ENCODE measurements at places on chromosomes 1 and 21.

GRCh38 chr1:14486401-14487201 lies 111.9 kb upstream of the KAZN start:
- DNase-seq, result no peak

- DNase-seq, result no peak
These were observed 617.5 kb upstream of the BEND5 start for GRCh38 chr1:49394200-49394599.

DNA sequence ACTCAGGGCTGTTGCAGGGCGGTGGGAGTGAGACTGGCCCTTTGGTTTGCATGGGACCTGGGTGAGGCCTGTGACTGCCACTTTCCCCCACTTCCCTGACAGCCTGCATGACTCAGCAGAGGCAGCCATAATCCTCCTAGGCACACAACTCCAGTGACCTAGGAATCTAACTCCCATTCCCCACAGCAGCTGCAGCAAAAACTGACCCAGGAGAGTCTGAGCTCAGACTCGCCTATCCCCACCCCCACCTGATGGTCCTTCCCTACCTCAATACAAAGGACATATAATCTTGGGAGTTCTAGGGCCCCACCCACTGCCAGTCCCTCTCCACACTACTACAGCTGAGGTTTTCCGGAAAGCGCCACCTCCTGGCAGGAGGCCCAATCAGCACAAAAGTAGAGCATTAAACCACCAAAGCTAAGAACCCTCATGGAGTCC lies 26.7 kb downstream of the NDC1 start:
- peak; percentile 6 for DNase-seq

DNA sequence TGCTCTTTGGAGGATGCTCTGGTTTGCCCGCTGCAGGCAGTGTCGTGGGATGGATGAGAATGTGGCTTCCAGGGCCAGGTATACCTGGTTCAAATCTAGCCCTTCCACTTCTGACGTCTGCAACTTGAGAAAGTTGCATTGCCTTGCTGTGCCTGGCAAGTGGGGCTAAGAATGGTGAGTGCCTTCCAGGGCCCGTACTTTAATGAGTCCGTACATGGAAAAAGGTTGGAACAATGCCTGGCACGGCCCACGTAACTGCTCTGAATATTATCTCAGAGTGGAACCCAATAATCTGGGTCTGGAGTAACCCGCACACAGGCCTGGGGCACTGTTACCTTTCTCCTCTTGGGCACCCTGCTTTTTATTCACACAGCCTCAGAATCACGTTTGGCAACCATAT lies 146.7 kb upstream of the EDN2 start:
- no peak for DNase-seq

DNA sequence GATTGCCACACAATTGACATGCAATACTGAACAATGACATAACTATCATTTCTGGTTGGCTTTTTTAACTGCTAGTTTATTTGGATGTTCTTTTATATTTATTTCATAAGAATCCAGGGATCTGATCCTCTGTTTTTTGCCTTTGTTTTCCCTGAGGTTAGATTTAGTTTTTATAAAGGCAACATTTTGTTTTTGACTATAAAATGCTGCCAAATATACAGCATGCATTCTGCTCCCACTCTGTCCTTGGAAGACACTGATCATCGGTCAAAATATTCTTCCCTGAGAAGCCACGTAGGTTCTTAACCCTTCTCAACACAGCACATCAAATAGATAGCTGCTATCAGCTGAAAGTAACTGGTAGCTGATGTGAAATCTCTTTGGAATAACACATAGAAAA lies 52.5 kb downstream of the LYPLAL1 start:
- no peak for DNase-seq

GRCh38 chr1:214898161-214898560 lies 184.4 kb upstream of the KCNK2 start:
- no peak for DNase-seq

DNA sequence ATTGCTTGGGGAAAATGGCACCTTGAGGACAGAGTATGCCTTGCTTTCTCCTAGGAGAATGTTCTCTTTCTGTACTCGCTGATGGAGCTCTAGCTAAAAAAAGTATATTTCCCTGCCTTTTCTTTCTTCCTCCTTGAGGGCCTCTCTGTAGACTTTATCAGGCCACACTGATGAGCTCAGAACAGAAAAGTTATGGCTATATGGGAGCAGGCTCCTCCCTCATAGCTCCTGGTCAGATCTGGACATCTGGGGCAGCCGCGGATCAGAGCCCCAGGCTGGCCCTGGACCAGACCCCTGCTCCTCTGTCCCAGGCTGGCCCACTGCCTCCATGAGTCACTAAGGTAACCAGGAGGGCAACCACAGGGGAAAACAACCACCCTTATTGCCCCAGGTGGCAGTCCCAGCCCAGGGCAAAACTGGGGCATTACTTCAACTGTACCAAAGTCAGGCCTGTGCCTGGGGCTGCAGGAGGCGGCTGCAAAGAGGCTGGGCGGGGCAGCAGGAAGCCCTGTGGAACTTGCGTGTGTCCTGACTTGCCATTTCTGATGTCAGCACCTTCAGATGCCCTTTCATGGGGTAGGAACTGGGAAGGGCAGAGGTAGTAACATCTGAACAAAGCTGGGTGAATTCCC lies 26.3 kb upstream of the ZNF648 start:
- DNase-seq, result no peak

DNA sequence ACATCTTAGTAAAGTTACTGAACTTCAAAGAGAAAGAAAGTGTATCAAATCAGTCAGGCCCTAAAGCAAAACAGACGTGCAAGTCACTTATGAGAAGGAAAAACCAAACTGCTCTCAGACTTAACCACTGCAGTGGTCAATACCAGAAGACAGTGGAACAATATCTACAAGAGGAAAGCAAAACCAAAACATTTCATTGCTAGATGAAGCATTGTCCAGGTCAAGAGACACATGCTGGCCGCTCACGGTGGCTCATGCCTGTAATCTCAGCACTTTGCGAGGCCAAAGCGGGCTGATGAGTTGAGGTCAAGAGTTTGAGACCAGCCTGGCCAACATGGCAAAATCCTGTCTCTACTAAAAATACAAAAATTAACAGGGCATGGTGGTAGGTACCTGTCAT lies 82.0 kb upstream of the MROH9 start:
- DNase-seq, result no peak

DNA sequence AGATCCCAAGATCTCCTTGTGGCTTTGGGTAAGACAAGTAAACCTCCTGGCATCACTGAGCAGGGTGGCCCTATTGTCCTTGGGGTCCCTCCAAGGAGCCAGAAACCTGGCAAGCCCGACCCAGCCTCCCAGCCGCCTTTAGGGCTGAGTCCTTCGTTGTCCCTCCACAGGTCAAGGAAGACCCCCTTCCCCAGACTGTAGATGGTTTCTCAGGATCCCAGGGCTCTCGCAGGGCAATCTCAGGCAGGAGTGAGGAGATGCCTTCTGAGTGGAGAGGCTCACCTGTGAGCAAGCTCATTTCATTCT lies 71.6 kb upstream of the CSF3R start:
- DNase-seq, result no peak

DNA sequence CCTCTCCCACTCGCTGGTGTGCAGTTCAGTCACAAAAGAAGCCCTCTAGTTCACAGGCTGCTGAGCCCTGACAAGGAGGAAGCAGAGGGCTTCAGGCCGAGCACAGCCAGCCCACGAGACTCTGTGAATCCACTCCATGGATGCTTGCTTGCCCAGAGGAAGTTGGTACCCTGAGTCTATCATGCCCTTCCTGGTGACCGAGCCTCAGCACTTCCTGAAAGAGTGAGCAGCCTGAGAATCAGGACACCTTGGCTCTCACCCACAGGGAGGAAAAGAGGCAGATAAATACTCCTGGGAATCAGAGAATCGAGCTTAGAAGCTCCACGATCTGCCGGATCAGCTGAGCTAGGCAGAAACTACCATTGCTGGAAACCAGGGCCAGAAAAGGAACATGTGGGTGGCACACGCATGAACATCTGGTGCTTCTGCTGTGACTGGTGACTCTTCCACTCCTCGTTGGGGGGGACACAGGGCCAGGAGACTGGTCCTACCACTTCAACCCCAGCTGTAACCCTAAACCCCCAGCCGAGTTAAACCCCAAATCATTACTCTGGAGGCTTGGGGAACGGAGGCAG lies 376.3 kb upstream of the CAMK1G start:
- no peak for DNase-seq

DNA sequence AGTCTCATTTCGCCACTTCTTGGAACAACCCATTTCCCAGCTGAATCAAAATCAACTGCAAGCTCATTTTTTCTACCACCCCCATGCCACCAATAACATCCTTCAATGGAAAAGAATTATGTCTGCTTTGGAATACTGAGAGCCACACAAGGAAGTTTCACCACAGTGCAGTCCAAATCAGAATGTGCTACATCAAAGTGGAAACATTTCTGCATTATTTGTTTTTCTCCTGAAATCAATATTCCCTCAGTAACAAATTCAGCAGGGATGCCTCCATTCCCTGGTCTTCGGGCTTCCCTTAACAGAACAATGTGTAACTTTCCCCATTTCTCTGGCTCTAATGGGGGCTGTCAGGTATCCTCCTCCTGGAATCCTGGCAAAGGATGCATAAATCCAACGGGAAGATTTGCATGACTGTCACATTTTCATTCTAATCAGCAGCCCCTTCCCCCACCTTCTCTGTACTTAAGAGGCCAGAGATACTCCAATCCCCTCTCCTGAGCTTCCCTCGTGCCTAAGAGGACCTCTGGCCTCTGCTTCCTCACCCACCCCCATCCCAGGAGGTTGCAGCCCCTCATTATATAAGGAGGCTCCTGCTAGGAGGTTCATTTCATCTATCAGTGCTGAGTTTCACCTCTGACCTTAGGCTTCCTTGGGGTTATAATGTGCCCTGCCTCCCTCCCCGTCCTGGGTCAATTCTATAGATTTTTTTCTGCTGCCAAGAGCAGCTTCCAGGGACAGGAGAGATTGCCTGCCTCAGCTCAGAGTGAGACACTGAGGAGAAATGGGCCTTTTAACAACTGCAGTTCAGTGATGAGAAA lies 201.1 kb downstream of the OMA1 start:
- DNase-seq, result no peak

- no peak for DNase-seq
These were observed 13.1 kb upstream of the KYAT3 start for GRCh38 chr1:89005286-89006151.

DNA sequence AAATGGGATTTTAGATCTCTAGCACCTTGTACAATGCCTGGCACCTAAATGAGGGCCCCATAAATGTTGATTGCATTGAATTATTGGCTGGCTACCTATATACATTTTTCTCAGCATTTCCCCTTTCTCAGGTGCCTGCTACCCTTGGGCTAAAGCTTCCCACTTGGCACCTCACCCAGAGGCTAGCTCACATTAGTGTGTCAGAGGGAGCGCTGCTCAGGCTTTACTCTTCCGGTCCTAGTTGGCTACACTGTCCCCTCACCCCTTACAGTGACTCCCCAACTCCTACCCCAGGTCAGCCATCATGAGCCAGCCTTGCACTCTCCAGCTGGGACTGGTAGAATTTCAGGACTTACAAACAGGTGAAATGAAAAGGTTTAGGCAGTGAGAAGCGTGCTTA lies 9.5 kb downstream of the TRAF5 start:
- DNase-seq, result no peak

GRCh38 chr1:54968551-54968950 lies 11.9 kb upstream of the TMEM61 start:
- DNase-seq, result no peak

DNA sequence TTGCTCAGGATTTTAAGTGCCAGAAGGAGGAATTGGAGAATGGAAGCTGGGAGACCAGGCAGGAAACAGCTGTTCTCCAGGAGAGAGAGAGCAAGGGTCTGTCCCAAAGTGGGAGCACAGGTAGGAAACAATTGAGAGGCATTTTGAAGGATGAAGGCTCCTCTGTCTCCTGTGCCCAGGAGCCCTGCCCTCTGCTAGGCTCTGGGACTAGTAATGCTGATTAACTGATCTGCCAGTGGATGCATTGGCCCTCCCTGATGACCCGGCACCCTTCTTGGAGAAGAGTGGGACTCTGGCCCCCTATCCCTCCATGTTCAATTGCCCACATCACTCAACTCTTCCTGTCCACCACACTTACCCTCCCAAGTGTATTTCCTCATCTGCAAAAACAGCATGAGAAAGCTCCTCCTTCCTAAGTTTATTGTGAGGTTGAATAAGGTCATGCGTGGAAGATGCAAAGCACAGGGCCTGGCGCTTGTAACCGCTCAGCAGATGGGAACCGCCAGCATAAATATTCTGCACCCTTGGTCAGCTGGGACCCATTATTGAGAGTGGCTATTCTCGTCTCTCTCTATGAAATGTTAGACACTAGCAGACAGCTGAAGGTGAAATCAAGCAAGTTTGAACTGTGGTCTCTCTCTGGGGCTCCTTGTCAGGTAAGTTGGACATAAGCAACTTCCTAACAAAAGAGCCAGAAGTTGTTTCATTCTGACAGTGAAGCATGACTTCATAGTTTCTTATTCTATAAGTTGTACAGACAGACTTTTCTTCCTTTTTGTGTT lies 63.0 kb upstream of the ANGPTL1 start:
- no peak for DNase-seq

DNA sequence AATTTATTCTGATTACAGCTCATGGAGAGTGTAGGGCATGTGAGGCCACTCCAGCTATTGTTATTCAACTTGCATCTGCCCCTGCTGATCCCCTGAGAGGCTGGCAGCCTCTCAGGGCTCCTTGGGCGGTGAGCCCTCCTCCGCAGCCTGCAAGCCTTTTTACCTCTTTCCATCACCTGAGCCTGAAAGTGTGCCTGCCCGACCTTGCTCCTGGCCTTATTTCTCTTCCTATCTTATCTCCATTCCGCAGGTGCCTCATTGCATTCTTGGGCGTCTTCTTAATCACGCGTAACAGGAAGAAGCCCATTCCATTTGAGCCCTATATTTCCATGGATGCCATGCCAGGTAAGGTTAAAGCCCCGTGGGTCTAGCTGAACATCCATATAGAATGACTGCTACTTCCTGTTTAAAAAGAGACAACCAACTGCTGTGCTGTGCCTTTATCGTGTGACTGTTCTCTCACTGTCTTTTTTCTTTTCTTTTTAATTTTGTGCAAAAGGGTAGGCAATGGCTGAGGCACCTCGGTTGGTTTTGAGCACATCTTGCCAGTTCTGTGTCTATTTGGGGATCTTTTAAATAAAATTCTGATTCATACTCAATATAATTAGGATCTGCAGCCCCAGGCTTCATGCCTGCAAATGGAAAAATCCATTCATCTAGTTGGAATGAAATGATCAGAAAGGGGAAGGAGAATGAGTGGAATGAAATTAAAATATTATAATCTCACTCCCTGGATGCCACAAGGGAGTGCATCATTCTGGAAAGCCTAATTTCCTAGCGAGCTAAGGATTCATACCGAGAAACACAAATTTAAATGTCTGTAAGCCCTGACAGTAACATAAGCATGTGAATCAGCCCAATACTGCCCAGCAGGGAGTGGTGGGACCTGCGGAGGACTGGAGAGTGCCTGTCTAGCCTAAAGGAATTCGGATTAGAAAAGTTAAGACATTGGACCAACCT lies 38.6 kb upstream of the RCAN3 start:
- DNase-seq, result no peak

Measured in activated CD4-positive, alpha-beta T cell treated with anti-CD3 and anti-CD28 coated beads for 24 hours (primary cell).